ENCODE measurements at places on chromosomes 5 and 9.

DNA sequence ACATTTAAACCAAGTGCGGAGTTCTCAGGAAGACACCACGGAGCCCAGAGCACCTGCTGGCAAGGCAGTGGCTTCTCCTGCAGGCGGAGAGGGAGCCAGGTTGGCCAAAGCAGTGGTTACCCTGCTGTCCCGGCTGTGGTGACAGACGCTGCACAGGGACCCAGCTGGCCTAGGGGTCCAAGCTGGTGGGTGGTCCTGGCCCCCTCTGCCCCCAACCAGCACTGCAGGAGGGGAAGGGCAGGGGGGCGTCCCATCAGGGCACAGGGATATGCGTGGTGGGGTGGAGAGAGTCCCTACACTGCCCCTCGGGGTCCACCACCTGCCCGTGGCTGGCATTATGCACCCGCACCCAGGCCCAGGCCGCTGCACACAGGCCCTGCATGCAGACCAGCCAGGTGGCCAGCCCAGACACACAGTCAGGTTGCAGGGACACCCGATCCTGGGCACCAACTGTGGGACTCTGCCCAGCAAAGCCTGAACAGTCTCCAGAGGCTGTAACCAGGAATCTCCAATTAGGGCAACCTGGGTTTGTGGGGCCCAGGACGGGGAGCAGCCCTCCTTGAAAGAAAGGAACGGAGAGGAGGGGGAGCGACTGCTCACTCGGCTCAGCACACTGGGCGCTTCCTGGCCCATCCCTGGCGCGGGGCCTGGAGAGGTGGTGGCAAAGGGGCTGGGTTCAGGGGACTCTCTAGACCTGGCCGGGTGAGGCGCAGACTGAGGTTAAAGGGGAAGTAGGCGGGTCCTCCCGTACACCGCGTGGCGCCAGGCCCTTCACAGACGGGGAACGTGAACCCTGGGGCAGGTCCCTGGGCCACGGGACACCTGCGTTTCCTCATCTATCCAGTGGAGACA, 46.3 kb downstream of the NACC2 start:
- DNase-seq = peak; percentile 40

DNA sequence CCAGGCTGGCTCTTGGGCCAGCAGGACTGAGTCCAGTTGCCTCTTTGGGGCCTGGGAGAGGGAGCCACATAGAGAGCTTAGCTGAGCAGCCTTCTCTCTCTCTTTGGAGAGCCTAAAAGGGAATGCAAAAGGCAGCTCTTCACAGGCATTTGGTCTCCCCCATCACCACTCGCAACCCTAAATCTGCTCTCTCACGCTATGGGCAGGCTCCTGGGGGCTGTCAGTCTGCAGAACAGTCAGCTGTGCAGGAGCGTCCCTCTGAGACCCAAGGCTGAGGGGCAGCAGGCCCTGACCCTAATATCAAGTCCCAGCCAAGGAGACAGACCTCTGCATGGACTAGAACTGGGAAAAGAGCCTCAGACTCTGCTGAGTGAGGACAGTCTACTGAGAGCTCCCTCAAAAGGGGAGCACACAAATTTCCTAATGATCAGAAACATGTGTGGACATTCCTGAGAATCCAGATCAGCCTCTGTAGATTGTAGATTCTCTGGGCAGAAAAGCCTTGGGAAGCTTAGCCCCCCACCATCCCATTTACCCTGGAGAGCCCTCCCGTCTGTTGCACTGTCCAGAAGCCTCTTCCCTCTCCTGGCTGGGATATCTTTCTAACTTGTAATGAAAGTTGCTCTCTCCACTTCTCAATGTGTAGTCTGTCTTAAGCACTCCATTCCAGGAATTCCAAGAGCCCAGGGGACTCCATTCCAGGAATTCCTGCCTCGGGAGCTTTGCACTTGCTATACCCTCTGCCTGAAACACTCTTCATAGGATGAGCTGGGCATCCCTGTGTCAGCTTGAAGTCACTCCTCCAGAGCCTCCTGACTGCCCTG, 79.4 kb downstream of the FAM114A2 start:
- no peak for DNase-seq

DNA sequence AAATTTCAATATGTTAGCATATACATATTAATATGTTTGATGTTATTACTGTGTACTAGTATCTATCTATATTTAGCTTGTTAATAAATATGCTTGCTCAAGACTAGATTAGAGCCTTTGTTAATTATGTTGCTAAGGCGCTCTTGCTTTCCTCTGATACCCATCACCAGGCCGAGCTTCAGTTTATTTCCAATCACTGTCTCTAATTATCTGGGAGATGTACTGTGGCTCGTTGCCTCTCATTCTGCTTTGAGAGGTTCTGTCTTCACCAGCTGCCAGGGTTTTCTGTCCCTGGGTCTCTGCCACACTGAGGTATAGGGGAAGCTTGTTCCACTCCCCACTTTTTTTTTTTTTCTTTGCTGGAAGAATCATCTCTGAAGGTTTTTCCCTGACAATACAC, 21.0 kb upstream of the TAF11L2 start:
- no peak for DNase-seq

DNA sequence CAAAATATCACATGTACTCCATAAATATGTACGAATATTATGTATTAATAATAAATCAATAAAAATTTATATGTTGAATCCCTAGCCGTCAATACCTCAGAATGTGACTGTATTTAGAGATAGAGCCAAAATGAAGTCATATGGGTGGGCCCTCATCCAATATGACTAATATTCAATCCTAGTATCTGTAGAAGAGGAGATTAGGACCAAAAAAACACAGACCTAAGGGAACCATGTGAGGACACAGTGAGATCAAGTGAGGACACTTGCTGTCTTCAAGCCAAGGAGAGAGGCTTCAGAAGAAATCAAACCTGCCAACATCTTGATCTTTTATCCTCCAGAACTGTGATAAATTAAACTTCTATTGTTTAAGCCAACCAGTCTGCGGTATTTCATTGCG, 3.7 kb upstream of the AMACR start:
- DNase-seq = no peak

DNA sequence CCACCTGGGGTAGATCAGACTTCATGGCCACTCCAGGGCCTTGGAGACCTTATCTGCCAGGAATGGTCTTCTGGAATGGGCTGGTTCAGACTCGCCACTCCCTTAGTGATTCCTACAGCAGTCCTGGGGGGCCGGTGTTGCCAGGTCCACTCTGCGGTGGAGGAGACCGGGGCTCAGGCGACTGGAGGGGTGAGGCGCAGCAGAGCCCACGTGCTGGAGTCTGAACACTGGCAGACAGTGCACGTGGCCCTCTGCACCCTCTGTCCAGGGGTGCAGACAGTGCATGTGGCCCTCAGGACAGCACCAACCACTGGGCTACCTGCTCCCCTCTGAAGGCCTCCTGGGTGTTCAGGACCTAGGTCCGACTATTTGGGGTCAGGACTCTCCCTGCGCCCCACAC, 94.8 kb upstream of the PHYKPL start:
- no peak for DNase-seq

GRCh38 chr5:146209714-146210113, 6.3 kb downstream of the RBM27 start:
- no peak for DNase-seq

DNA sequence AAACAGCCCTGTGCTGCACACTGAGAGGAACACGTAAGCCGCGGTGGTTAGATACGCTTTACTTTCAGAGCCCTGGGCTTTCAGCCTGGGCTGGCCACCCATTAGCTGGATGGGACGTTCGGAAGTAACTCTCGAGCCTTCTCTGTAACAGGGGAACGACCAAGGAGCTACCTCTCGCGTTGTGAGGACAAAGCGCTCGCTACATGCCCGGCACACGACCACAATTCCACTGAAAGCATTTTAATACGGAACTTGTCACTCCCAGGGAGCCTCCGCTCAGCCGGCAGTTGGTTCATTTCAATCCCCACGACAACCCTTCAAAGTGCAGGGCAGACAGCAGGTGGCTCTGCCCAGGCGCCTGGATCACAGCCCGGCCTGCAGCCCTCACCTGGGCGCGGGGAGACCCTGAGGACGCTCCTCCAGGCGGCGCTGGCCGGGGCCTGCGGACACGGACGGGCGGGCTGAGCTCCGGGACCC, 368 bp downstream of the SURF1 start:
- DNase-seq = peak; percentile 47

GRCh38 chr5:112787261-112787660, 49.6 kb downstream of the APC start:
- DNase-seq = no peak

DNA sequence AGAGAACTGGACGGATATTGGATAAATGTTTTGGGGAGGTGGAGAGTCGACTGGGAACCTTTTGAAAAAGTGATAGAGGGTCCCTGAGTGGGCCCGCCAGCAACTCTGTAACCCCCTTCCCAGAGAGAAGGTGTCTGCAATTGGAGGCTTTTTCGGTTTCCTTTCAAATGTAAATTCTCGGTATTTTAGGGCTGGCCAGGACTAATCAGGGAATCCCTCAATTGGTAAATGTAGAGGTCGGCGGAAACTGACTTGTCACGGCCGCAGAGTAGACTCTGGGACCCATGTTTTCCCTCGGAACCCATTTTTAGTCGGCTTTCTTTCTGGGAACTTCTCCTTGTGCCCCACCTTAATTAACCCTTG, 524 bp downstream of the CCNB1 start:
- DNase-seq = peak; percentile 26

GRCh38 chr9:37408933-37409710, 13.4 kb upstream of the GRHPR start:
- DNase-seq = no peak

GRCh38 chr9:131258186-131258585, 18.1 kb downstream of the FAM78A start:
- no peak for DNase-seq

GRCh38 chr5:71907001-71907588, 188.0 kb downstream of the CARTPT start:
- DNase-seq = no peak

- DNase-seq = peak; percentile 94
Observed at GRCh38 chr9:137034709-137035506, 3.0 kb upstream of the FUT7 start.

DNA sequence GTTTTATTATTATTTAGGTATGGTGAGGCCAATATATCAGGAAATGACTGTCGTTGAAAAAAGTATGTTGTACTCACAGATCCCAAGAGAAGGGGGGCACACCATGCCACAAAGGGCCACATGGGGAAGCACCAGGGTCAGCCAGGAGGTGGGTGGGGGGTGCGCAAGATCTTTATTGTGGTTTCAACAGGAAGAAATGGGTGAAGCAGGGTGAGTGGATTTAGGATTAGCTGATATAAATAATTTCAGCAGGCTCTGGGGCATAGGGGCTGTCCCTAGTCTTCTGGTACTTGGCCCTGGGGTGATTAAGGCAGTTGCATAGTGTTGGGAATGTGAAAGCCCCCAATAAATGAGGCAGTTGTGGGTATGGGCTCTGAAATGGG, 8.6 kb downstream of the PDCD1LG2 start:
- DNase-seq = no peak

GRCh38 chr5:92769978-92770377, 811.0 kb downstream of the NR2F1-AS1 start:
- no peak for DNase-seq

- DNase-seq = peak; percentile 71
Observed at GRCh38 chr5:68378204-68378820, 162.8 kb downstream of the PIK3R1 start.

DNA sequence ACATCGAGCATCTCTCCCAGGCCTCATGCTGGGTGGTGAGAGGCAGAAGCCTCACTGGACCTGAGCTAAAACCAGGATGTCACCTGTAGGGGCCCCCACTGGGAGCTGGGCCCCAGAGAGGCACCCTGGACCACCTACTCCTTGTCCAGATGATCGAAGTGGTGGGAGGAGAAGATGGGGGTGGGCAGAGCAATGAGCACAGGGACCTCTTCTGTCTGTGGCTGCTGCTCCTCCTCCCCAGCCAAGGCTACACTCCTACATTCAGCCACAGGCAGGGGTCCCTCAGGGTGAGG, 227.5 kb downstream of the CACNA1B start:
- DNase-seq = no peak

DNA sequence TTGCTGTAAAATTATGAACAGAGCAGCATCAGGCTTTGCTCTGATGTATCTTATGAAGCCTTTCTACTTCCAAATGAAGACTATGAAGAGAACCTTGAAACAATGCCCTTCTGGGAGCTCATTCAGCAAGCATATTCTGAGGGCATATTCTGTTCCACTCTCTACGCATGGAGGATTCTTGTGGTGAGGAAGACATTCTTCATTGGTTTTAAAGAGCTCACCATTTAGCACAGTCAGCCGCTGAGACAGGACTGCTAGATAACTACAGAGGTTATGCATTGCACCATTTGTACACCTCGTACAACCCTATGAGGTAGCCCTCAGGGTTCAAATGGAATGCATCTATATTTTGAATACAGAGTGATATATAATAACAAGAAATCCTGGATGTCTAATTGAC, 61.0 kb downstream of the INVS start:
- DNase-seq = no peak

DNA sequence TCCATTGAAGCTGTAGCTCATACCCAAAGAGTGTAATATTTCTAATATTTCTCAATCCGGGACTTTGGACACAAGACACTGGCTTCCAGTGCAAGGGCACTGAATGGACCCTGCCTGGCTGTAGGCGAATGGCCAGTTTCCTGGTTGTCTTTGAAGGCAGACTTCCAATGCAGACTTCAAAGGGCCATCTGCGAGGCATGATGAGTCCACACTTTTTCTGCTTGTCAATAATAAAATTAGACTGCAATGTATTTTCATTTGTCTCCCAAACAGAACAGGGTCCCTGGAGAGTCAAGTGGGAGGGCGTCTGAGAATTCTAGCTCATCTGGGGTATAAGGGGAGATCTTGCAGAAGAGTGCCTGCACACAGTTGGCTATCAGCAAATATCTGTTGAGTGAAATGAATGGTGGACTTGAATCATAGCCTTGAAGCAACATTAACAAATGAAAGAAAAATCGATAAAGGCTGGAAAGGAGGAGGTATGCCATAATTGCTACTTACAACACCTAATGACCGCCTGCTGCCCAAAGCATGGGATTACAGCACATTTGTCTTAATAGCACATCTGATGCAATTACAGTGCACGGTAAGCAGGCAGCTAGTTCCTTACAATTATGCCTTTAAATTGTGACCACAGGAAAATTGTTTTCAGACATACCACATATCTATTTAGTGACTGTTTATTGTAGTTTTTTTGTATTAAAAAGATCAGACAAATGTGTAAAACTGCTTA, 137.5 kb downstream of the ARHGEF28 start:
- no peak for DNase-seq

GRCh38 chr5:55575815-55576583, 41.2 kb upstream of the PLPP1 start:
- peak; percentile 69 for DNase-seq

GRCh38 chr9:95333426-95333825, 15.9 kb upstream of the FANCC start:
- DNase-seq = no peak

DNA sequence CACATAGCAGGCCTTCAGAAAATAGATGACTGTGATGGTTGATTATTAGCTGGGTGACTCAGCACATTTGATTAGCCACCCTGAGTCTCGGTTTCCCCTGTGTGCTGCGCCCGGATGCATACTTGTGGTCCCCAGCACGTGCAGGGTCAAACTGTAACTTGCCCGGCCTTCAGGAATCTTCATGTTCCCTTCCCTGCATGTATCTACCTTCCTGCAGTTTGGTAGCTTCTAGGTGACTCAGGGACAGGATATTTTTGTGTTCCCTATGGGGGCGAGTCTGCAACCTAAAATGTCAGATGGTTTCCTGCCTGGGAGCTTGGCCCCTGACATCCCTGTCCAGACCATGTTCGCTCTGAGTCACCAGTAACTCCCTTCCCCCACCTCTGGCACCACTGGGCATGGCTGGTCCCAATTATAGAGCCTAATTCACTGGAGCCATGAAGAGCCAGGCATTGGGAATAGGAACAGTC, 13.2 kb downstream of the PTGS1 start:
- no peak for DNase-seq

Measured in NB4 (cell line).